NCI-H1092 (cell line): ENCODE measurements at places on chromosomes 3 and 15.

DNA sequence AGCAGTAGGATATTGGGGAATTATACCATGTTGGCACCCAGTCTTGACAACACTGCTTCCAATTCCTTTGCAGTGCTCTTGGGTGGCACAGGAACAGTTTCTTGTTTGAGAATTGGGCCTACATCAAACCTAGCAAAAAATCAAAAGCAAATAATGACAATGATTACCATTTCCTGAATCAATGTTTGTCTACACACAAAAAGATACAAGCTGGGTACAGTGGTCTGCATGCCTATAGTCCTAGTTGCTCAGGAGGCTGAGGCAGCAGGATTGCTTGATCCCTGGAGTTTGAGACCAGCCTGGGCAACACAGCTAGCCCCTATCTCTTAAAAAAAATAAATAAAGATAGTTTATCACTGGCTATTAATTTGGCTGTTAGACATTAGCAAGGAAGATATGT is 8.0 kb downstream of the MTFMT start:
- DNase-seq = no peak

- no peak for DNase-seq
These were observed 51.8 kb downstream of the CTDSPL start for GRCh38 chr3:37913522-37913921.

DNA sequence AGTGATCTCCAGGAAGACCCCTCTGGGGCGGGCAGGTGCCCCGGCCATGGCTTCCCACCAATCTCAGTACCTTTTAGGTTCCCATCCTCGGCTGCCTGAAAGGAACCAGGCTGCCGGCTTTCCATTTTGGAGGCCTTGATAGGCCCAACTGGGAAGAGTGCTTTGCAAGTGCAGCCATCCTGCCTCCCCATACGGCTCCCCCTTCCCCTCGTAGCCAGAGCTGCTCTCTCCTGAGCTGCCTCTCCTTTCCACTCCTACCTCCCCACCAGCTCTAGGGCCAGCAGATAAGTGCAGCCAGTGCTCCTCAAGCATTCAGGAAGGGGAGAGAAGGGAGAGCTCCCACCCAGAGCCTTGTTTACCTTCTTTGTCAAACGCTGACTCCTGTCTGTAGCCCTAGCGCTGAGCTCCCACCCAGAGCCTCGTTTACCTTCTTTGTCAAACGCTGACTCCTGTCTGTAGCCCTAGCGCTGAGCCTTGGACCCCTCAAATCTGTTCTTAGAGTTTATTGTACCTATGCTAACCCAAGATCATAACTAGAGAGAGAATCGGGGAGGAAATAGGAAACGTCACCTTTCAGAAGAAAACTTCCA is 133.0 kb downstream of the LRRK1 start:
- no peak for DNase-seq

- DNase-seq = no peak
These were observed 26.3 kb upstream of the ZNF148 start for GRCh38 chr3:125401402-125401801.
